ENCODE measurements at places on chromosomes 11 and 22.

DNA sequence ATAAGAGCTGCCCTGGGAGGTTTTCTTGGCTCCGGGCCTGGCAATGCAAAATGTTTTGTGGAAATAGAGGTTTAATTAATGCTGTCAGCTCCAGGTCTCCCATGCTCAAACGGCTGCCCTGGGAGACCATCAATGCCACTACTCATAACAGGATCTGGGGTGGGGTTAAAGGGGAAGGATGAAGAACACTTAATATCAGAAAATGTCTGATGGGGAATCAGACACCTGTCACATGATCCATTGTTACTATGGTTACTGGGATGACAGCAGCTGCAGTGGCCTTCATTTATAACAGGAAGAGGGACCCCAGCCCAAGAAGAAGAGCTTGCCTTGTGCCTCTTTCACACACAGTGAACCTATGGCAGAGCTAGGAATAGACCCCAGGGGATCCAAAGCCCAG lies 2.2 kb upstream of the SYT13 start:
- DNase-seq = no peak

- no peak for DNase-seq
These were observed 295.0 kb downstream of the DDX10 start for GRCh38 chr11:108959874-108960273.

- DNase-seq = no peak
These were observed 3.7 kb downstream of the TRPM5 start for GRCh38 chr11:2440646-2441045.

GRCh38 chr11:65114538-65115171 lies 2.8 kb downstream of the ZNHIT2 start:
- no peak for DNase-seq

DNA sequence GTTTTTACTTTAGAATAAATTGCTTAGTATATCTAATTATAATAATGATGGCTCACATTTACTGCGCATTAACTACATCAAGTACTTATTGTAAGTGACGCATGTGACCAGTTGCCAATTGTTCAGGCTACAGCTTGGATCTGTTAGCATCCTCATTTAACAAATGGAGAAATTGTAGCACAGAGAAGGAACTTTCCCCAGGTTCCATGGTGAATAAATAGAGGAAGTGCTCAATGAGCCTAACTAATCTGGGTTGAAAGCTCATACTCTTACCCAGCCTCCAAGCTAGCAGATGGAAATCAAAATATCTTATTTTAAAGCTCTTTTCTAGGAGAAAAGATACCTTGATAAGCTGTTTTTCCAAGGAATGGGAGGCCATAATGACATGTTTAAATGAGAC lies 19.8 kb downstream of the MMP27 start:
- no peak for DNase-seq

GRCh38 chr11:69075421-69076128 lies 26.8 kb downstream of the TPCN2 start:
- DNase-seq = no peak

DNA sequence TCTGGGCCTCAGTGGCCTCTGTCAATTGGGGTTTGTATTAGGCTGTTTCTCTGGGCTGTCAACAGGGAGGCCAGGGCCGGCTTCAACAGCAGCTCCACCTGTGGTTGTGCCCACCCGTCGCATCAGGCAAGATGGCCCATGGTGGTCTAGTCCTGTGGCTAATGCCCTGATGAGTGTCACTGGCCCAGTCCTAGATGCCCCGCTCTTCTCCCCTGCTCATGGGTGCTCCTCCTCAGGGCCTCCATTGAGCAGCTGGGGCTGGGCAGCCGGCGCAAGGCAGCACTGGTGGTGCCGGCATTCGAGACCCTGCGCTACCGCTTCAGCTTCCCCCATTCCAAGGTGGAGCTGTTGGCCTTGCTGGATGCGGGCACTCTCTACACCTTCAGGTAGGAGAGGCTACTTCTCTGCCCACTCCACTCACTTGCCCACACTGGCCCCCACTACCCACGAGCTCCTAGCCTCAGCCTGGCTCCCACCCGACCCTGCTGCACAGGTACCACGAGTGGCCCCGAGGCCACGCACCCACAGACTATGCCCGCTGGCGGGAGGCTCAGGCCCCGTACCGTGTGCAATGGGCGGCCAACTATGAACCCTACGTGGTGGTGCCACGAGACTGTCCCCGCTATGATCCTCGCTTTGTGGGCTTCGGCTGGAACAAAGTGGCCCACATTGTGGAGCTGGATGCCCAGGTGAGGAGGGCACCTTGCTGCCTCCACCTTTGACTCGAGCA lies 5.4 kb downstream of the LARGE2 start:
- no peak for DNase-seq

- DNase-seq = no peak
These were observed 204.0 kb downstream of the BRD1 start for GRCh38 chr22:49623715-49624114.

All from GM10248 (cell line).